HCT116 (cell line): ENCODE measurements at places on chromosomes 6 and 20. TPM values are rescaled to one million over a fixed set of nuclear protein-coding genes. Genes with fewer than 3 reads are reported as not detected.

DNA sequence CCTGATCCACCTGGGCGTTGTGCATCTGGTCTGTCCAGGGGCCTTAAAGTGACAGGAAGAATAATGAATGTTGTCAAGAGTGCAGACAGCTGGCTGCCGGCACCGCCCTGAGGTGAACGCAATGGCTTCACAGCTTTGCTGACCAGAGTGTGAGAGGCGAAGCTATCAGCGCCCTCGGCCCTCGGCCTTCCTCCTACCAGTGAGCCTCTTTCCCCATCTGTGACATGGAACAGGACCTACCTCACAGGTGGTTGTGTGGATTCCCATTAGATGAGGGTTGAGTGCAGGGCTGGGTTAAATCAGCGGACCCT, 54.8 kb downstream of the CTCFL start:
- no peaks in the 10 kb centered on the region for H3K36me3 ChIP-seq
- H3K4me1 ChIP-seq: peaks cover 9% of the 10 kb centered on the region
- no peak for DNase-seq
- no peak overlapping the region for H3K4me3 ChIP-seq
- 0 out of 2 replicates have a peak, but pooled peaks cover 4% of the 10 kb centered on the region for H3K27me3 ChIP-seq
- H3K27ac ChIP-seq: no peak overlapping the region

- H3K4me1 ChIP-seq: no peaks in the 10 kb centered on the region
- H3K27me3 ChIP-seq: no peaks in the 10 kb centered on the region
- peaks cover 34% of the 10 kb centered on the region for H3K36me3 ChIP-seq
- no peak overlapping the region for H3K27ac ChIP-seq
Observed at GRCh38 chr6:83185096-83185495, 8.0 kb downstream of the PGM3 start.

- H3K27ac ChIP-seq: no peak overlapping the region
- H3K4me1 ChIP-seq: no peaks in the 10 kb centered on the region
- H3K27me3 ChIP-seq: no peaks in the 10 kb centered on the region; the same call in 1 of the 2 replicates
- no peak overlapping the region for H3K4me3 ChIP-seq
- H3K36me3 ChIP-seq: no peaks in the 10 kb centered on the region
Observed at GRCh38 chr6:165910184-165910966, 247.3 kb upstream of the PDE10A start.

GRCh38 chr20:50695135-50695872, 4.0 kb upstream of the RIPOR3 start:
- no peak overlapping the region for H3K27ac ChIP-seq
- H3K27me3 ChIP-seq: no peaks in the 10 kb centered on the region
- peaks cover 5% of the 10 kb centered on the region for H3K4me1 ChIP-seq
- DNase-seq: no peak
- no peaks in the 10 kb centered on the region for H3K36me3 ChIP-seq
- no peak overlapping the region for H3K4me3 ChIP-seq

- H3K27me3 ChIP-seq: no peaks in the 10 kb centered on the region
- no peak overlapping the region for H3K27ac ChIP-seq
- H3K4me3 ChIP-seq: no peak overlapping the region
- peaks cover 5% of the 10 kb centered on the region; the same call in 1 of the 2 replicates for H3K36me3 ChIP-seq
- H3K4me1 ChIP-seq: no peaks in the 10 kb centered on the region
Observed at GRCh38 chr6:37303891-37304503, 46.1 kb upstream of the TMEM217 start.

The PGBD1 gene
- total RNA-seq: 3.6 TPM

- H3K36me3 ChIP-seq: no peaks in the 10 kb centered on the region
- H3K27ac ChIP-seq: no peak overlapping the region
- no peaks in the 10 kb centered on the region for H3K4me1 ChIP-seq
- DNase-seq: no peak
- no peaks in the 10 kb centered on the region for H3K27me3 ChIP-seq
Observed at GRCh38 chr20:23652371-23652770, 14.6 kb upstream of the CST3 start.

The THBS2 gene
- total RNA-seq: 0.39 TPM

DNA sequence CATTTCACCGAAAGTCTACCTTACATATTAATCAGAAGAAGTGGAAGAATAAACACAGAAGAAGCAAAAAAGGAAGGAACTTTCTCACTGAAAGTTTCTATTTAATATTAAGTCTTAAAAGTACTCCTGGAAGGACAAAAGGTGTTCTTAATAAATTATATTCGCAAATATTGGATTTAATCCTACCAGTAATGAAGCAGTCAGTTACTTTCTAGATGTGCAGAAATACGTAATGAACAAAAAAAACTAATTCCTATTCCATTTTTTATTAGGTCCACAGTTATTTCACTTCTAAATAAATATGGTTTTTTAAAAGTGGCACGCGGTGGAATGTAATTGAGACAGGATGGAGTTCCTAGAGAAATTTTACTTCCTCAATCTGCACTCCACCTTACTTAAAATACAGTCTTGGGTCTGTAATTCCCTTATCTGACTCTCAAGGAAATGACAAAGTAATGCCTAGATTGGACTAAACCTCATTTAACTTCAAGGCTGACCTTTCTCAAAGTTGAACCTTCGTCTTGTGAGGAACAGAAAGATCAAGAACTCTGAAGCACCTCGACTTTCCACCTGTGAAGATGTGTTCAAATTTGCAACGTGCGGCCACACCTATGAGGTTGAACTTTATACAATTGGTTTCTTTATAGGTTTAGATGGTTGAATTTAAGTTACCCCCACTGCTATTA, 1.1 kb upstream of the TRAM2 start:
- H3K27ac ChIP-seq: peak overlapping the region; percentile 72
- no peaks in the 10 kb centered on the region for H3K36me3 ChIP-seq
- DNase-seq: no peak
- H3K27me3 ChIP-seq: no peaks in the 10 kb centered on the region

The PCK1 gene
- total RNA-seq: 0.49 TPM

The DOK5 gene
- total RNA-seq: not detected

- no peak overlapping the region for H3K27ac ChIP-seq
- H3K27me3 ChIP-seq: peaks cover 8% of the 10 kb centered on the region; the same call in 1 of the 2 replicates
- no peak for DNase-seq
Observed at GRCh38 chr6:87932361-87932760, 115.3 kb upstream of the SPACA1 start.

- no peaks in the 10 kb centered on the region for H3K36me3 ChIP-seq
- no peak overlapping the region for H3K27ac ChIP-seq
- H3K4me1 ChIP-seq: no peaks in the 10 kb centered on the region
- DNase-seq: no peak
- no peaks in the 10 kb centered on the region for H3K27me3 ChIP-seq
- H3K4me3 ChIP-seq: no peak overlapping the region
Observed at GRCh38 chr6:64644024-64644423, 1008.4 kb downstream of the PHF3 start.

GRCh38 chr6:161866570-161866969, 592.7 kb upstream of the AGPAT4 start:
- H3K27ac ChIP-seq: no peak overlapping the region
- H3K27me3 ChIP-seq: no peaks in the 10 kb centered on the region
- no peak overlapping the region for H3K4me3 ChIP-seq
- no peaks in the 10 kb centered on the region for H3K4me1 ChIP-seq
- no peak for DNase-seq

The DNAH8 gene
- total RNA-seq: not detected

- DNase-seq: no peak
- no peak overlapping the region for H3K4me3 ChIP-seq
- H3K36me3 ChIP-seq: no peaks in the 10 kb centered on the region
- no peaks in the 10 kb centered on the region for H3K27me3 ChIP-seq
- no peak overlapping the region for H3K27ac ChIP-seq
Observed at GRCh38 chr6:40350747-40351217, 236.4 kb downstream of the LRFN2 start.

GRCh38 chr6:37819802-37820717, 533 bp downstream of the ZFAND3 start:
- peak overlapping the region; percentile 77 for H3K4me3 ChIP-seq
- H3K36me3 ChIP-seq: no peaks in the 10 kb centered on the region
- DNase-seq: peak; percentile 29

DNA sequence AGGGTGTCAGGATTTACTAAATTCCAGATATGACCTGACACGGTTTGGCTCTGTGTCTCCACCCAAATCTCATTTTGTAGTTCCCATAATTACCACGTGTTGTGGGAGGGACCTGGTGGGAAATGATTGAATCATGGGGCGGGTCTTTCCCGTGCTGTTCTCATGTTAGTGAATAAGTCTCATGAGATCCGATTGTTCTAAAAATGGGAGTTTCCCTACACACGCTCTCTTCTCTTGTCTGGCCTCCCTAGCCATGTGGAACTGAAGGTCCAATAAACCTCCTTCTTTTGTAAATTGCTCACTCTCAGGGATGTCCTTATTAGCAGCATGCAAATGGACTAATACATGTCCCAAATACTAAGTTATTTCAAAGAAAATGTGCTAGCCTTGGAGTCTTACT, 121.1 kb downstream of the CENPW start:
- DNase-seq: no peak
- H3K27me3 ChIP-seq: no peaks in the 10 kb centered on the region
- no peaks in the 10 kb centered on the region for H3K4me1 ChIP-seq

The CLPSL1 gene
- total RNA-seq: not detected

GRCh38 chr6:166623318-166623717, 3.7 kb downstream of the RPS6KA2 start:
- H3K4me3 ChIP-seq: no peak overlapping the region
- no peaks in the 10 kb centered on the region for H3K36me3 ChIP-seq
- no peaks in the 10 kb centered on the region for H3K27me3 ChIP-seq
- peaks cover 30% of the 10 kb centered on the region for H3K4me1 ChIP-seq

The PDE10A gene
- 0.37 TPM for total RNA-seq

GRCh38 chr20:31666258-31667042, 28.7 kb downstream of the COX4I2 start:
- no peak for DNase-seq
- H3K4me3 ChIP-seq: no peak overlapping the region
- H3K36me3 ChIP-seq: 0 out of 2 replicates have a peak, but pooled peaks cover 2% of the 10 kb centered on the region
- H3K27ac ChIP-seq: peak overlapping the region; percentile 7

The GSTA5 gene
- total RNA-seq: not detected

GRCh38 chr6:45630314-45630713, 252.6 kb upstream of the SUPT3H start:
- no peak for DNase-seq
- H3K4me1 ChIP-seq: peaks cover 10% of the 10 kb centered on the region
- H3K27me3 ChIP-seq: no peaks in the 10 kb centered on the region; the same call in 1 of the 2 replicates
- no peaks in the 10 kb centered on the region for H3K36me3 ChIP-seq
- H3K27ac ChIP-seq: no peak overlapping the region

- H3K27me3 ChIP-seq: no peaks in the 10 kb centered on the region
- H3K27ac ChIP-seq: no peak overlapping the region
- DNase-seq: no peak
- H3K36me3 ChIP-seq: no peaks in the 10 kb centered on the region
Observed at GRCh38 chr6:136529710-136530109, 20.5 kb downstream of the MAP7 start.

The TFAP2C gene
- 6.9 TPM for total RNA-seq

GRCh38 chr6:41256383-41256782, 28.2 kb downstream of the TREML4 start:
- DNase-seq: no peak
- peaks cover 13% of the 10 kb centered on the region; the same call in 1 of the 2 replicates for H3K4me1 ChIP-seq
- no peaks in the 10 kb centered on the region for H3K36me3 ChIP-seq
- peaks cover 14% of the 10 kb centered on the region for H3K27me3 ChIP-seq
- no peak overlapping the region for H3K4me3 ChIP-seq

The MTO1 gene
- 40.1 TPM for total RNA-seq

- DNase-seq: no peak
- no peaks in the 10 kb centered on the region for H3K36me3 ChIP-seq
- no peak overlapping the region for H3K4me3 ChIP-seq
- H3K27ac ChIP-seq: no peak overlapping the region
- H3K4me1 ChIP-seq: peaks cover 5% of the 10 kb centered on the region; the same call in 1 of the 2 replicates
- no peaks in the 10 kb centered on the region for H3K27me3 ChIP-seq
Observed at GRCh38 chr6:26217714-26218075, 130.5 kb downstream of the HFE start.

DNA sequence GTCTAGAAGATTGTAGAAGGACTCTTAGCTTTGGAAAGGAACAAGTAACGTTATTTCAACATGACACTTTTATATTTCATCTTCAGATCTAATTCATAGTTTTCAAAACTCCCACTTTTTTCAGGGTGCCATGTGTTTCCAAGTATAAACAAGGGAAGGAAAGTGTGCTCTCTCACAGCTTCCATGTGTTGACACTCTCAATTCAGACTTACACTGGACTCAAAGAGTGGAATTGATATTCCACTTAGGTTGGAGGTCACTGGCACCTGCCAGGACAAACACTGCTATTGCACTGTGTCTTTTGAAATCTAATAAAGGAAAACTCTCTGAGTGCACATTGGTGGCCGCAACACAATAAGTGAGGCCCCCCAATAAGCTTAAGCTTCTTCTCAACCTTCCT, 22.5 kb upstream of the SAMD3 start:
- DNase-seq: no peak
- peaks cover 7% of the 10 kb centered on the region; the same call in 1 of the 2 replicates for H3K4me1 ChIP-seq
- no peak overlapping the region for H3K4me3 ChIP-seq
- H3K27me3 ChIP-seq: no peaks in the 10 kb centered on the region
- H3K27ac ChIP-seq: no peak overlapping the region
- H3K36me3 ChIP-seq: no peaks in the 10 kb centered on the region

The KATNA1 gene
- total RNA-seq: 20.6 TPM

DNA sequence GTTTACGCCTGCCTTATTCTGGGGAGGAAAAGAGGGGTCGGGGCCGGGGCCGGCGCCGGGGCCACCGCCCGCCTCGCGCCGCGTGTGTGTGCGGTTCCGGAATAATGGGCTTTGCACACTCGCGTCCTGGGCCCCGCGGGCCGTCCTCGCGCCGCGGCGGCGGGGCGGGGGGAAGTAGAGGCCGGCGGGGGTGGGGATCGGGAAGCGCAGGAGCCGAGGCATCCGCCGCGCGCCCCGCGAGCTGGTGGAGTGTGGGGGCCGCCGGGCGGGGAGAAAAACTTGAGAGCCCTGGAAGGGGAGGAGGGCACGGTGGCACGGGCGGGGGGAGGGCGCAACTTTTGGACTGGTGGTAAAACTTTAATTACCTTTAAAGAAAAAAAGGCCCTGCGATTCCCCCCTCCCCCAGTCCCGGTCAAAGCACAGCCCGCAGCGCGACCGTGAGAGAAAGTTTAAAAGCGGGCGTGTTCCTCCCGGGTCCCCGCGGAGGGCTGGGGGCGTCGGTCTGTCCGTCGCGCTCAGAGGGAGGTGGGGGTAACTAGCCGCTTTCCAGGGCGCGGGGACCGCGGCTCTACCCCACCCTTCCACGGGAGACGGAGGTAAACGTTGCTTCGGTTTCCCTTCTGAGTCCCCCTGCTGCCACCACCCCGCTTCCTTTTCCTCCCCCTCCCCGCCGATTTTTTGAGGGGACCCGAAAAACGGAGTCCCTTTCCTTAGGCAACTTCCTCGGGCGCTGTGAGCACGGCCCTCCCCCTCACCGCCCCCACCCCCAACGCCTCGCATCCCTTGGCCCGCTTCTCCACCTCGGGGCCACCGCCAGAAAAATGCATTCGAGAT, 1.9 kb downstream of the L3MBTL3 start:
- DNase-seq: no peak
- peak overlapping the region; percentile 93 for H3K27ac ChIP-seq
- H3K36me3 ChIP-seq: peaks cover 4% of the 10 kb centered on the region; the same call in 1 of the 2 replicates

The TMEM170B gene
- total RNA-seq: 1.0 TPM

The RRAGD gene
- 15.9 TPM for total RNA-seq

The CNR1 gene
- total RNA-seq: not detected

The FILIP1 gene
- total RNA-seq: 0.05 TPM

The RIN2 gene
- 1.5 TPM for total RNA-seq

The ZNF451 gene
- 49.1 TPM for total RNA-seq
